ENCODE measurements at places on chromosomes 4 and X. TPM values are rescaled to one million over a fixed set of nuclear protein-coding genes. Genes with fewer than 3 reads are reported as not detected.

DNA sequence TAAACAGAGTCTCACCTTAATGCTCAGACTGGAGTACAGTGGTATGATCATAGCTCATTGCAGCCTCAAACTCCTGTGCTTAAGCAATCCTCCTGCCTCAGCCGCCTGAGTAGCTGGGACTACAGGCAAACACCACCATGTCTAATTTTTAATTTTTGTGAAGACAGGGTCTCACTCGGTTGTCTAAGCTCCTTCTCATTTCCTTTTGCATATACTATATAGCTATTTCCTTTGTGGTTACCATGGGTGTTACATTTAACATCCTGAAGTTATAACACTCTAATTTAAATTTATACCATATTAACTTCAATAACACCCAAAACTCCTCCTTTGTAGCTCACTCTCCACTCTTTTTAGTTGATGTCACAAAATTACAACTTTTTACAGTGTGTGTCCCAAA is 114.3 kb downstream of the DCK start:
- no peak for ATAC-seq

DNA sequence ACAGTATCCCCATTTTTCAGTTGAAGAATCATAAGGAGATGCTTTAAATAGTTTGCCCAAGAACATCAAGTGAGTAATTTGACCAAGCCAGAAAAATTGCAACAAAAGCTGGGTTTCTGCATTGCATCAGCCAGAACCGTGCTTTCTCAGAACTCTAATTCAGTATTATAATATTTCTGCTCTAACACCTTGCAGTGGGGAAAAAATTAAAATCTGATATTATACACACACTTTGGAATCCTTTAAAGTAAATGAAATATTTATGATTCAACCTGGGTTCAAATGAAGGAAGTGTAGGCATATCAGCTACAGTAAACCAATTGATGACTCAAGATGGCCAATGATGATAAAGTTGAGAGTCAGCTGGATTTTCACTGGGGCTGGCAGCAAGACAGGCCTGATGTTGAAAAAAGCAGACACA is 387.6 kb upstream of the ZFP42 start:
- ATAC-seq, result no peak

GRCh38 chr4:108840426-108840975 is 77.6 kb upstream of the ETNPPL start:
- ATAC-seq, result peak; percentile 26

BEX3 gene
- 3.5 TPM for total RNA-seq

GRCh38 chrX:125646195-125646594 is 326.5 kb downstream of the TEX13C start:
- ATAC-seq, result no peak

DNA sequence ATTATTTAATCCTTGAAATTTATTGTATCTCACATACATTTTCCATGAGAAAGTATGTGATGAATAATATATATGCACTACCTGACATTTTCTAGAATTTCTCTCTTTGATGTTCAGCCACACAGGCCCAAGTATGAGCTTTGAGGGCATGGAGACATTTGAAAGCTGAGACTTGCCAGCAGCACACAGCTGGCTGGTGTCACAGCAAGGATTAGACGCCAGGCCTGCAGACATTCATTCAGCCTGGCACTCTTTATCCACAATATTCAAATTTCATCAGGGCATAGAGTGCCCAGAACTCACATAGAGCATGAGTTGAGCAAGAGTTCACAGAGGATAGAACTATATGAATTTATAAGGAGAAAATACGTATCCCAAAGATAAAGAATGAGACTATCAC is 74.0 kb downstream of the GRIA2 start:
- ATAC-seq, result no peak

- no peak for ATAC-seq
Observed at GRCh38 chr4:188439641-188440311, 300.5 kb downstream of the TRIML1 start.

DNA sequence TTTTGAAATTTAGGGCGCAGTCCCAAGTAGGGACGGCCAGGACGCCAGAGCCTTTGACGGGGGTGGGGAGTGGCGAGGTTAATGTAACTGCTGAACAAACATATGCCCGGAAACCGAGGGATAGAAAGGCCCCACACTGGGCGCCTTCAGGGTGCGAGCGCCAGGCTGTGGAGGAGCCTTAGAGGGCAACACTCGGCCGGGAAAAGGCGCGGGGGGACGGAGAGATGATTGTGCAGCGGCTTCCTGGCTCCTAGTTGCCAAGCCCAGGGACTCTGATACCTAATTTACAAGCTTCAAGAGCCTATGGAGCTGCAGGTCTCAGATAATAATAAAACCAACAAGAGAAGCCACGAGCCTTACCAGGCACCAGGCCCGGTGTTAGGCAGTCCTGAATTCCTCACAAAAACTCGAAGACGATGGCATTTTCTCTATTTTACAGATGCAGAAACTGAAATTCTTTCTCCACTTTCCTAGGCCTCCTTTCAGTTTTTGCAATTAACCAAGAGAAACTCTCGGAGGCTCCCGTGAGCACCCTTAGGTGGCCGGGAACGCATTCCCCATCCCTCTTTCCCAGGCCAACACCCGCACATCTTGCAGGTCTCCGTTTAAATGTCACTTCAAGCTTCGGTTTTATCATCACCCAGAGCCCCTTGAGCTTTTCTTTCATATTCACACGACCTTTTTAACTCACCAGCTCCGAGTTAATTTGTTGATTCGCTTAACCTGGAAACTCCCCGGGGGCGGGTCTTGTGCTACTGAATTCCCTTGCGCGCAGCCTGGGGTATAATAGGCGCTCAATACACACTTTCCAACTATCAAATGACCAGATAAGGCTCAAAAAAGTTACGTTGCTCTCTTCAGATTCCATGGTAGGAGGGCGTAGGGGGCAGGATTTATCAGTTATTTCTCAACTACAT is 6.4 kb upstream of the GSX2 start:
- no peak for ATAC-seq

Data from activated T-helper 17 cell treated with anti-CD3 and anti-CD28 coated beads, Interleukin-2, amount 50 U/mL, for 72 hours (primary cell).